ENCODE measurements at places on chromosomes 1 and 21. TPM values are rescaled to one million over a fixed set of nuclear protein-coding genes. Genes with fewer than 3 reads are reported as not detected.

ANGPTL3 gene
- not detected for total RNA-seq

SPRR3 gene
- total RNA-seq, result 0.20 TPM

LAMC2 gene
- 4.3 TPM for total RNA-seq

CAPN9 gene
- 1.8 TPM for total RNA-seq

KRTAP7-1 gene
- not detected for total RNA-seq

ZNF648 gene
- total RNA-seq, result not detected

MCOLN3 gene
- total RNA-seq, result not detected

C1orf50 gene
- total RNA-seq, result 2.0 TPM

LAMB3 gene
- 120 TPM for total RNA-seq

OR2G6 gene
- total RNA-seq, result not detected

GUCA2B gene
- total RNA-seq, result 0.26 TPM

TMEM79 gene
- total RNA-seq, result 4.4 TPM

XCL2 gene
- not detected for total RNA-seq

TMEM52 gene
- 12.0 TPM for total RNA-seq

RNU1-3 gene
- under 0.01 TPM for total RNA-seq

SWT1 gene
- 0.71 TPM for total RNA-seq

CD1D gene
- total RNA-seq, result not detected

RYR2 gene
- not detected for total RNA-seq

C1orf94 gene
- total RNA-seq, result not detected

SLC45A1 gene
- total RNA-seq, result not detected

APOBEC4 gene
- not detected for total RNA-seq

EDARADD gene
- not detected for total RNA-seq

MROH7 gene
- 0.15 TPM for total RNA-seq

TRAF3IP3 gene
- total RNA-seq, result not detected

CCDC27 gene
- total RNA-seq, result not detected

MYBPHL gene
- total RNA-seq, result not detected

EYA3 gene
- 4.4 TPM for total RNA-seq

LRRC47 gene
- 41.1 TPM for total RNA-seq
